SK-N-SH treated with all-trans-retinoic acid at 6 μM for 48 hours (cell line): ENCODE measurements at places on chromosomes 1 and 21.

DNA sequence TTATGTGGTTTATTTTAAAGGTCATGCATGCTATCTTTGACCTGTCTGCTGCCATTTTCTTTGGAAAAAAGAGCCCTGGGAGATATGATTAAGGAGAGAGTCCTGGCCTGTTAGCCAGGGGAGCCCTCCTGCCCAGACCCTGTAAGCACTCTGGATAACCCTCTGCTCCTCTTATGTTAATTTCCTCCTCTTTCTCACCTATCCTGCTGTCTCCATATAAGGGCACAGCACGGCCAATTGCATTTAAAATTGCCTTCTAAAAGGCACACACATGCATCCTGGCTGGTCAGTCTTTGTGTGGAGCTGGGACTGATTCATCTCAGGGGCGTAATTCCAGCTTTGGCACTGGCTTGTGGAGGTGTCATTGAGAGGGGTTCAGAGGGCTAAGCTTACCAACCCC, 158.9 kb downstream of the ST6GALNAC5 start:
- no peak for ATAC-seq

GRCh38 chr1:220281159-220281574, 8.9 kb upstream of the RAB3GAP2 start:
- ATAC-seq = peak; percentile 88

GRCh38 chr1:24724345-24725208, 20.7 kb upstream of the CLIC4 start:
- ATAC-seq = peak; percentile 38

- no peak for ATAC-seq
Measured at GRCh38 chr1:232822530-232822929, 17.3 kb downstream of the MAP10 start.

- ATAC-seq = no peak
Measured at GRCh38 chr1:2169200-2169836, 25.3 kb downstream of the FAAP20 start.

DNA sequence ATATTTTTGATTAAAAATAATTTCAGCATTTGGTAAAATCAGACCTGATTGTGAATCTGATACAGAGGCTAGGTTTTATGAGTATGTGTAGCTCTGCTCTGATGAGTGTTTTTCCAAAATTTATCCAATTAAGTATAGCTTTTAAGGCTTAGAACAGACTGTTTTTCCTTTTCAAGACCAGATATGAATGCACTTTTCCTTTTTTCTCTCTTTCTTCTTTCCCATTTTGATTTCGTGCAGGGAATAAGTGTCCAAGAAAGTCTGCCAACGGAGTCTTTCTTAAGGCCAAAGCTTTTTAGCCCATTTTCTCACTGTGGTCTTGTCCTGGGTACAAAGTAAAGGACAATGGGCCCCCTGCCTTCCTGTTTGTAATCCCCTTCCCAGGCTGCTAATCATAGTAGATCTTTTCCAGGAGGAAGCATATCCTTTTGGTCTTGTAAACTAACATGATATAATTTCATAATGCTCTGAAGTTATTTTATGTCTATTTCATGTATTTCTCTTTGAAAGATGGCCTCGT, 2.9 kb downstream of the KIF1B start:
- no peak for ATAC-seq

GRCh38 chr1:18992646-18993045, 36.2 kb upstream of the IFFO2 start:
- no peak for ATAC-seq

GRCh38 chr1:168007691-168008090, 70.8 kb upstream of the MPC2 start:
- ATAC-seq = no peak; the same call in 1 of the 3 replicates

GRCh38 chr1:13703128-13703513, 3.1 kb downstream of the PRDM2 start:
- no peak for ATAC-seq

GRCh38 chr21:38211321-38211720, 45.5 kb upstream of the KCNJ15 start:
- no peak for ATAC-seq
